ENCODE measurements at places on chromosomes 2 and 18.

DNA sequence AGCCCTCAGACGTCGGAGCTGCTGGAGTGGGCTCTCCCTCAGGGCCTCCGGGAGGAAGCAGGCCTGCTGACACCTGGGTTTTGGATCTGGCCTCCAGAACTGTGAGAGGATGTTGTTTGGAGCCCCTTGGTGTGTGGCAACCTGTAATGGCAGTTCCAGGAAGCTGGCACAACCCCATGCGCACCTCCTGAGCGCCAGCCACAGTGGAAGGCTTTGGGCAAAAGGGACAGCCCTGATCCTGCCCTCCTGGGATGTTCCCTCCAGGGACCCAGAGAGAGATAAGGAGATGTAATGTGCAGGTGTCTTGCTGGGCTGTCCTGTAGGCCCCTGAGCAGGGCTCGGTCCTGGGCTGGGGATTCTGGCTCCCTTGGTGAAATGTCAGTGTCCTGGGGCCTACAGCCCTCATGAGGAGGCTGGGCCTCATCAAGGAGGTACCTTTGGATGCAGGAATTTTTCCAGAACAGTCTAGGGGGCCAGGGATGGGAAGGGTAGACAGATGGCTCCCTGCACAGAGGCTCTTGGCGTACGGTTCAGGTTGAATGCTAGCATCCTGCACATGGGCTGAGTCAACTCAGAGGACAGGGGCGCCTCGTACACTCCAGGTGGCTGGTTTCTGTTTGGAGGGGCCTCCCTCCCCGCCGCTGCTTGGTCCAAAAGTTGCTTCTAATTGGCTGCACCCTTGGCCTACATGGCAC lies 61.1 kb downstream of the ASB1 start:
- DNase-seq: no peak

DNA sequence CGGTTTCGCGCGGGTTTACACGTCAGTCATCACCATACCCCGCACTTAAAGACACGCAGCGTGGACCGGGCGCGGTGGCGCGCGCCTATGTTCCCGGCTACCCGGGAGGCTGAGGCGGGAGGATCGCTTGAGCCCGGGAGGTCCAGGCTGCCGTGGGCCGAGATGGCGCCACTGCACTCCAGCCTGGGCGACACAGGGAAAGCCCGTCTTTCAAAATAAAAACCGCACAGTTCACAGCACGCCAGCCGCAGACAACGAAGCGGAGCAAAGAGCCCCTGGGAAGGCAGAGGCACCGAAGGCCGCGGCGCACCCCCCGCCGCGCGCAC lies 328 bp downstream of the DTYMK start:
- DNase-seq: no peak

GRCh38 chr2:225334514-225334913 lies 65.0 kb upstream of the NYAP2 start:
- peak; percentile 34 for DNase-seq

- DNase-seq: no peak
Observed at GRCh38 chr18:26386002-26386401, 159.8 kb downstream of the TAF4B start.

- DNase-seq: no peak
Observed at GRCh38 chr18:10440884-10441283, 13.6 kb upstream of the APCDD1 start.

- no peak for DNase-seq
Observed at GRCh38 chr2:180261976-180262375, 254.9 kb upstream of the CWC22 start.

DNA sequence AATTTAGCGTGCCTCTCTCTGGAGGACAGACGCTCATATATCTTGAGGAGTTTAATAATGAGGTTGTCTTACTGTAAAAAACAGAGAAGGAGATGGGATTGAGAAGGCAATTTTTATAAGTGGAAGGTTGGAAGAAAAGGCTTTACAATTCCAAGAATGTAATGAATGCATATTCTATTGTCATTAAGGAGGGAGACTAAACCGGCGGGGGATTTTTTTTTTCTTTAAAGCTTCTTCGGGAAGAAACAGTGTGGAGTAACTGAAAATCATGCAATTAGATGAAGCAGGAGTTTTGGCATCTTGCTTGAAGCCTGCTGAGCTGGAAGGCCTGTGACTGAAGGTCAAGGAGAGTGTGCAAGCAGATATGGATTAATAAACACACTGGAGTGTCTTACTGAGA lies 124.4 kb downstream of the HRH4 start:
- DNase-seq: no peak

- no peak for DNase-seq
Observed at GRCh38 chr2:10868465-10869314, 43.0 kb upstream of the KCNF1 start.

DNA sequence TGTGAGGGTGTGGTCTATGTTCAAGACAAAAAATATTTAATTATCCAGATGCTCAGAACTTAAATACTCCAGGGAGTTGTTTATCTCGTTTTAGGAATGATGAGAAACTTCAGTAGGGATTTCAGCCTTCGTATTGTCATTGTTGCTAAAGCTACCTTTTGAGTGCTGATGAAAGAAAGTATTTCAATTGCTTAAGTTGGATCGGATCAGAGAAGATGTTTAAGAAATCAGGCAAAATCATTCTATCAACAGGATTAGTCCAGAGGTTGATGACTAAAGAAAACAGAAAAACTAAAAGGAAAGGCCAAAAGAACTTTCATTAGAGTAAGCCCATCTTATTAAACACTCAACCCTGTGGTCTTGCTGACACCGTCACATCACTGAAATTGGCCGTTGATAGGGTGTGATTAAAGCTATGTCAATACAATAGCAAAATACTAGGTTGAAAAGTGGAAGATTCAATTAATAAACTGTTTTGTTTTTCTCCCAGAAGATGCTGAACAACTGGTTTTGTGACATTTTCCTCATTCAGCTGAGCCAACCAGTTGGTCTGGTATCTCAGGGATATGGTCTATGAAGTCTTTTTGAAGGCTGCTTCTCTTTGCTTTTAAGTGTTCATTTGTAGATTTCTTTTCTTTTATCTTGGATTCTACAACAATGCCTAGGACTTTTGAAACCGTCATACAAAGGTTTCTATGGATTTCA lies 551.7 kb downstream of the SLC4A3 start:
- no peak for DNase-seq

DNA sequence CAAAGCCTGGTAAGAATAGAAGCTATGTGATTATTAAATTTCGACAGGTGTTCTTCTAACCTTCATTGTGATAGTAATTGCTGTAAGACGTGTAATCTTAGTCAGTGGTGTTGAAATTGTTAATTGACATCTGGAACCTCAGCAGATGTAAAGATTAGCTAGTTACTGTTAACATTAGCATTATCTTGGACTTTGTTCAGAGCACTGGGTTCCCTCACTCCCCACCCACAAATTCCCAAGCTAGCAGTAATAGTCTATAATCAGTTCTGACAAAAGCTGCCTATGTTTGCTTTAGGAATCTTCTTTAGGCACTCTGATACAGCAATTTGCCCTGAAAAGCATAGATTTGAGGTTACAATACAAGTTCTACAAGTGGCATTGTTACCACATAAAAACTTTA lies 233.7 kb downstream of the EN1 start:
- DNase-seq: no peak

DNA sequence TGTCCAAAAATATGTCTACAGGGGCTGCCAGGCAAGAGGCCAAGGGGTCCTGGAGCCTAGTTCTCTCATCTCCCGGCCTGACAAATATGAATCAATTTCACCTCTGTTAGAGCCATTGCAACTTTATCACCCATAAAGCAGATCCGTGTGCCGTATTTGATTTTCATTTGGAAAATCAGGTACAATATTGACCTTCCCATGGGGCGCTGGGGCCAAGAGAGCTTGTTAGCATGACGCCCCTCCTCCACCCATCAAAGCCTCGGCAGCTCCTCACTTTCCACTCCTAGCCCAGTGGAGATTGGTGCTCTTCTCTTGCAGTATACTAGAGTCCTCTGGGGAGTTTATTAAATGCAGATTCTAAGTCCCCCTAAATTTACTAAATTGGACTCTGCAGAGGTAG lies 96.8 kb downstream of the CAPN13 start:
- no peak for DNase-seq

- peak; percentile 0 for DNase-seq
Observed at GRCh38 chr18:13287372-13287771, 68.8 kb downstream of the LDLRAD4 start.

GRCh38 chr2:2847209-2847676 lies 516.2 kb upstream of the MYT1L start:
- DNase-seq: no peak

- DNase-seq: no peak
Observed at GRCh38 chr2:201420442-201421113, 30.7 kb downstream of the TRAK2 start.

DNA sequence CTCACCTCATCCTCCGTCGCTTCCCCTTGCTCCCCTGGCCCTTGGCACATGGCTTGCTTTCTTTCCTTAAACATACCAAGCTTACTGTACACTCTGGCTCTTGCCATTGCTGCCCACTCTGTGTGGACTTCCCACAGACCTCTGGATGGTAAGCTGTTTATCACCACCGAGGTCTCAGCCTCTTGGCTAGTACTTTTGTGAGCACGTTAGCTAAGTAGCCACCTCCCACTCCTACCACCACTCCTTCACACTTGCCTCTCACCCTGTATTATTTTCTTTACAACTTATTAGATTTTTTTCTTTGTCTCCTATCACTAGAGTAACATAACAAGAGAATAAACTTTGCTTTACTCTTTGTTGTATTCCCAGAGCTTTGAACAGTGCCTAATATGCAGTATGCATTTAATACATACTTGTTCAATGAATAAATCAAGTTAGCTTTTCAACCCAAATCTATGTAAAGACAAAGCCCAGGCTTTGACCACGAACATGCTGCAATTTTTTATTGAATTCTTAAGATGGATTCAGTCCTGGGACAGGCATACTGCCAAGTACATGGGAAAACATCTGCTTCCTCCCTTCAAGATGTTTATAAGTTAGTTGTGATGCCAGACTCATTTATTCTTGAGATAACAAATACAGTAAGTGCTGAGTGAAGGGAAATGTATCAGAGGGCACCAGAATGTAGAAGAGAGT lies 25.0 kb upstream of the MSGN1 start:
- DNase-seq: no peak

- no peak for DNase-seq
Observed at GRCh38 chr2:8266563-8266962, 415.3 kb upstream of the ID2 start.

DNA sequence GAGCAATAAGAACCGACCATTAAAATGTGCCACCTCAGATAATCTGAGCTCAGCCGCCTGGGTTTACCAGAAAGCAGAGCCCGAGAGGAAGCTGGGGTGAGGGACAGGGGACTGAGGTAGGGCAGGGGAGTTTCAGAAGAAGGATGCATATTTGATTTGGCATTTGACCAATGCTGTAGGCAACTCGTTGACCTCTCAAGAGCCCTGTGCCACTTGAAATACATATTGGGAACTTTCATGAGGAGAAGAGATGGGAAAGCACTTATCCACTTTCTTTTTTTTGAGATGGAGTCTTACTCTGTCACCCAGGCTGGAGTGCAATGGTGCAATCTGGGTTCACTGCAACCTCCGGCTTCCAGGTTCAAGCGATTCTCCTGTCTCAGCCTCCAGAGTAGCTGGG lies 148.4 kb upstream of the SPRED2 start:
- DNase-seq: no peak

DNA sequence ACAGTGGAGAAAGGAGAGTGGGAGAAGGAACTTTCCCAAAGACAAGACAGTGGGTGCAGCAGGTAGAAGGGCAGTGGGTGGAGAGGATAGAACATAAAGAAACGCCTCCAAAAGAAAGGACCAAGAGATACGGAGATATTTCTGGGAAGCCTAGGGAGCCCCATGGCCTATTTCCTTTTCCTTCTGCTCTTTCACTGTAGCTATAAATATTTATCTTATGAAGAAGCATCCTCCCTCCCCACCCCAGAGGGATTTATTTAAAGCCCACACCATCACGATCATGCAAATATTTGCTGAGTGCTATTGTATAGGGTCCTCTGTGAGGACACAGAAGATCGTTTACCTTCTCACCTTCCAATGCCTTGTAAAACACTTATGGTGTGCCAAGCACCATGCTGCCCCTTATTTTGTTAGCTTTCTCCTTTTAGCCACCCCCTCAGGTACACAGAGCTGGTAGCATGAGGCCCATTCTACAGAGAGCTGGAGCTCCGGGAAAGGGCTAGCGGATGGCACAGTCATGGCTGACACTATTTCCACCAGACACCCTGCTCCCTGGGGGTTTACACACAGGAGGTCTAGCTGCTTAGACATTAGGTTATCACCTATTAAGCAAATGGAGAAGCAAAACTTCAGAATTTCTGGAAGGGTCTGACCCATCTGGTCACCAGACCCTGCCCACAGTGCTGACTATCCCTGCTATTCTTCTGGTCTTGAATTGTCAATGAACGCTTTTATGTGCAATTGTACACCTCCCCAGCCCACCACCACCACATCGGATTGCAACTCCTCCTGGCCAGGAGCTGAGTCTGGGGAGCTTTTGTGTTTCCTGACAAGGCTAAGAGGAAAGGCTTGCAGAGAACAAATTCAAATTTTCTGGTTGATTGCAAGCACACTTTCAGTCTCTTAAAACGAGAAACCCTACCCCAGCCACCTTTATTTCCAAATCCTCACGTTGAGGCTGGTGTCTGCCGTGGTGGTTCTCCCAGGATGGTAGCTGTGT lies 91.8 kb upstream of the KLF7 start:
- DNase-seq: peak; percentile 17

DNA sequence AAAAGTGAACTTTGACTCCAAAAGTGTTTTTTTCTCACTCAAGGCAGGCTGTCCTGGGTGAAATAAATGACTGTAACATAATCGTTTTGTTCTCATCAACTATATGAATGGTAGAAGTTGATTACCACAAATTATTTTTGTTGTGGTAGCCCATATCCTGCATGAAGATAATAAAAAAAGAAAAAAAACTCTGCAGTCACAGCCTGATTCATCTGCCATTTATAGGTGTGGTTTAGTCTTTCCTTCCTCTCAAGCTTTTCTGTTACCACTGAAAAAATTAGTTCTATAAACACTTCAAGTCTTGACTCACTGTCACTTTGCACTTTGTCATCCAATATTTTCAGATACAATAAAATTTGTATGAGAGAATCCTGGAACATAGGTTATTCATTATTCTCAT lies 522.0 kb downstream of the PLCL1 start:
- DNase-seq: no peak

GRCh38 chr2:171436307-171436706 lies 2.3 kb downstream of the DCAF17 start:
- DNase-seq: no peak

DNA sequence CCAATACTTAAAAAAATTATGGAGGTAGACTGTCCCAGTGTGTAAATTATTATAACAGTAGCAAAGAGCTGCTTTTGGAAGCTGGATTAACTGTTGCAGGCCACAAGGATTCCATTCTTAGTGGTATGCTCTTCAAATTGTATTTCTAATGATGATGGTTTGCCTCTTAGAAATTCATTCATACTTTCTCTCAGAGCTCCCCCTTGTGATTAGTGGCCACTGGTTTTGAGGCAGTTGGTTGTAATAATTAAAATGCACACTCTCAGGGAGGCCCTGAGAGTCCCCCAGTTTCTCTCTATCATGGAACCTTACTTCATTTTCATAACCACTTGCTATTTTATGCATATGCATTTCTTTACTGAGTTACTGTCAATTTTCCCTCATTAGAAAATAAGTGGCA lies 122.5 kb downstream of the PLA2R1 start:
- DNase-seq: no peak

All from NCI-H1930 (cell line).